ENCODE measurements at places on chromosomes 3 and 15.

DNA sequence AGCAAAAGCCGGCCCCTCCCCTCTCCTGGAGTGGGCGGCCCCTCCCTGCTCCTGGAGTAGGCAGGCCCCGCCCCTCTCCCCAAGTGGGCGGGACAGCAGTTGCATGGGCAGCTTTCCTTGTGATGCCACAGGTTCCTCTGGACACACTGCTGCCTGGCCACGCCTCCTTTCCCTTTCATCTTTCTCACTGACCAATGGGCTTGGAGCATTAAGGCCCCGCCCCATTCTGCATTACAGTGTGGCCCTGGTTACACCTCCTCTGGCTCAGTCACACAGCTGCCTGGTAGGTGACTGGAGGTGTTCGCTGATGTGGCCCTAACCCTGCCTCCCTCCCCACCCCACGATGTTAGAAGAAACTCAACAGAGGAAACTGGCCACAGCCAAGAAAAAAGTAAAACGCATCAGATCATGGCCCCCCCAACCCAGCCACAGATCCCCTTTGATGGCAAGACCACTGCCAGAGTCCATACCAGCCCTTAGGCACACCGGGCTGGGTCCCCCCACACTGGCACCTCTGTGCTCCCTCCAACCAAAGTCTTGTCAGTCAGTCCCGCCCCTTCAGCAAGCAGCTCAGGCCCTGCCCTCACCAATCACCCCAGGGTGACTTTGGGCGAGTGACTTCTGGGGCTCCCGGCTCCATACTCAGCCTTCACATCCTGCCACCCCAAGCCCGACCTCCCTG, 84.3 kb downstream of the ADAMTS7 start:
- DNase-seq: peak; percentile 95

- no peak for DNase-seq
Measured at GRCh38 chr15:94745371-94745770, 514.0 kb downstream of the MCTP2 start.

- no peak for DNase-seq
Measured at GRCh38 chr3:56145410-56145809, 322.9 kb downstream of the ERC2 start.

DNA sequence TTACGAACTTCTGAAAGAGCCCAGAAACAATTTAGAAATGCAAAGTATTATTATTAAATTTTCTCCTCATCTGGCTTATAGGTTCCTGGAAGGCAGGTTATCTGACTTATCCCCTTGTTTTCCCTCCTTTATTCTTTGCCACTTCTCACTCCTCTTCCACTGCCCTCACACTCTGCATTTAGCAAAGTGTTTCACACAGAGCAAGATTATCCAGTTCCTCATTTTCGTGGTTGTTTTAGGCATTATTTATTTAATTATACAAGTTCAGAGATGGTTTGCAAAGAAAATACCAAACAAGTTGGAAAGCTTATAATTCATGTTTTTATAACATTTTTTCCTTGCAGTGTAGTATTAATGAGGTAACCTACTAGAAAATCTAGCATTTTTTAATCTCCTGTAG, 544.9 kb downstream of the NSUN3 start:
- DNase-seq: no peak

DNA sequence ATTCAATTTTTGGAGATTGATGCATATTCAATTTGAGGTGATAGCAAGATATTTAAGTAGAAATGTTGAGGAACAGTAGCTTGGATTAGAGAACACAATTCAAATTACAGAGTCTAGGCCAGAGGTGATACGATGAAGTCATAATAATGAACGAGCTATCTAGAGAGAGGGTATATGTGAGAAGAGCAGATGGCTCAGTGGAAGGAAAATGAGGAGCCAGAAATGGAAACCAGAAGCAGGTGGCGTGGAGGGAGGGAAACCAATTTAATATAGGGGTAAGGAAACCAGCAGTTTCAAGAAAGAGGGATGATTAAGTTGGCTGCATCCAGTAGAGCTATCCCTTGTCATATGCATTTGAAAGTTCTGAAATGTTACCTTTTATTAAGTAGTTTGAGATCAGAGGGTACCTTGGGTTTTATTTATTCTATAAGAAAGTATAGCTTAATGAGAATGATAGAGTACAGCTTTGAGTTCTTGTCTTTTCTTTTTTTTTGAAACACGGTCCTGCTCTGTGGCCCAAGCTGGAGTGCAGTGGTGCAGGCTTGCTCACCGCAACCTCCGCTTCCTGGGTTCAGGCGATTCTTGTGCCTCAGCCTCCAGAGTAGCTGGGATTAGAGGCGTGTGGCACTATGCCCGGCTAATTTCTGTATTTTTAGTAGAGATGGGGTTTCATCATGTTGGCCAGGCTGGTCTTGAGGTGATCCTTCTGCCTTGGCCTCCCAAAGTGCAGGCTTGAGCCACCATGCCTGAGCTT, 22.1 kb downstream of the NCK1 start:
- DNase-seq: peak; percentile 53

- DNase-seq: no peak
Measured at GRCh38 chr3:99817047-99817436, 620 bp upstream of the CMSS1 start.

GRCh38 chr15:78272776-78273175, 8.4 kb downstream of the DNAJA4 start:
- DNase-seq: no peak

GRCh38 chr3:62696011-62696410, 179.2 kb downstream of the CADPS start:
- DNase-seq: no peak

- no peak for DNase-seq
Measured at GRCh38 chr3:194431554-194431953, 32.5 kb upstream of the GP5 start.

DNA sequence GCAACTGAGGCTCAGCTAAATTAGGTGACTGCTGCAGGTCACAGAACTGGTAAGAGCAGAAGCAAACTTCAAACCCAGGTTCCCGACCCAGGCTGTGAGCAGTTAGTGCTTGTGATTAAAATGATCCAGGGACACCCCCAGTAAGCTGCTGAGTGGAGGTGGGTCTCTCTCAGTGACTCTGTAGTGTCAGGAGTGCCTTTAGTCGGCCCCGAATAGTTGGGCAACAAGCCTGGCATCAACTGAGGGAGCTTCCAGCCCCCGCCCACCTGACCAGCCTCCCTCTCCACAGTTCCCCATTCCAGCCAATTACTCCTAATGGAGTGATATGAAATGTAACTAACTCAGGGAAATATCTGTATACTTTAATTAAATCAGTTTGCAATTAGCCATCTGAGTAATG, 168.0 kb upstream of the SMAD3 start:
- DNase-seq: no peak

- no peak for DNase-seq
Measured at GRCh38 chr3:99846477-99847160, 29.0 kb downstream of the CMSS1 start.

DNA sequence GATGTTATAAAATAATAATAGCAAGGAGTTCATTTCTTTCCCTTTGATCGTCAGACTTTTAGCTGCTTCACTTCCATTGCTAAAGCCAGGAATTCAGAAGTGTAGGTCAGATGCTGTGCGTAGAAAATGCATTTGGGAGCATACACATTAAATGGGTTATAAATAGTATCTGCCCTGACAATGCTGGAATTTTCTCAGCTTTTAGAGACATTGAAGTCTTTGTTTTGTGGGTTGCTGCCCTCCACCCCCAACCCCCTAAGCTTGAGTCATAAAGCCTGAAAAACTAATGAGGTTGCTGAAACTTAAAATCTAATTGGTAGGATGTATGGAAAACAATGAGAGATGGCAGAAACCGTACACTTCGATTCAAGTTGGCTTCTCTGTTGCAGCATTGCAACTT, 81.9 kb downstream of the MITF start:
- DNase-seq: no peak

DNA sequence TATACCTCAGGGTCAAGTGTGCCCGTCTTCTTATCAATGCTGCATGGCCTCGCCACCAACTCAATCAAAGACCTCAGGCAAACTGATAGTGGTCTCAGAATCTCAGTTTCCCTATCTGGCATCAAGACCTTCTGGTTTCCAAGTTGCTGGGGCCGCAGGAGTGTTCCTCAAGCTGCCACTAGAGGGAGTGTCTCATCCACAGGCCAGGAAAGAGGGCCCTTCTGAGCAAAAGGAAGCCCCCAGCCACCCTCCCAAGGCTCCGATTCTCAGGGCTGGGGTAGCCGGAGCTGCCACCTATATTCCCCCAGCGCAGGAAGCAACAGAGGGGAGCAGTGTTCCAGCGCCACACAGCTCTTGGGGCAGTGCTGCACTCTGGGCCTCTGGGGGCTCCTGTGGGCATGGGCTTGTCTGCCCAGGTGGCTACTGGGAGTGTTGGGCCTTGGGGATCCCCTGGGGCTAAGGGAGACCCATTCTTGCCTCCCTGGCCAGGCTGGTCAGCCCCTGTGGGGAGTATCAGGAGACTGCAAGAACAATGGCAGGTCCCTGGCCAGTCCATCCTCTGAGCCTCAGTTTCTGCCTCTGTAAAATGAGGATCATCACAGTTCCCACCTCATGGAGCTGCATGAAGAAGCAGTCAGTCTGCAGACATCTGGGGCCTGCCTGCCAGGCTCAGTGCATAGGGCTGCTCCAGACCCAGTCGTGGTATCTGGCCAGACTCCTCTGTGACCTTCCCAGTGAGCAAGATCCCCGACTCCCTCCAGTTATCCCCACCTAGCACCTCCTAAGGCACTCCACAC, 23.4 kb upstream of the SEC13 start:
- peak; percentile 75 for DNase-seq

- DNase-seq: no peak
Measured at GRCh38 chr3:24846286-24846860, 351.7 kb upstream of the THRB start.

DNA sequence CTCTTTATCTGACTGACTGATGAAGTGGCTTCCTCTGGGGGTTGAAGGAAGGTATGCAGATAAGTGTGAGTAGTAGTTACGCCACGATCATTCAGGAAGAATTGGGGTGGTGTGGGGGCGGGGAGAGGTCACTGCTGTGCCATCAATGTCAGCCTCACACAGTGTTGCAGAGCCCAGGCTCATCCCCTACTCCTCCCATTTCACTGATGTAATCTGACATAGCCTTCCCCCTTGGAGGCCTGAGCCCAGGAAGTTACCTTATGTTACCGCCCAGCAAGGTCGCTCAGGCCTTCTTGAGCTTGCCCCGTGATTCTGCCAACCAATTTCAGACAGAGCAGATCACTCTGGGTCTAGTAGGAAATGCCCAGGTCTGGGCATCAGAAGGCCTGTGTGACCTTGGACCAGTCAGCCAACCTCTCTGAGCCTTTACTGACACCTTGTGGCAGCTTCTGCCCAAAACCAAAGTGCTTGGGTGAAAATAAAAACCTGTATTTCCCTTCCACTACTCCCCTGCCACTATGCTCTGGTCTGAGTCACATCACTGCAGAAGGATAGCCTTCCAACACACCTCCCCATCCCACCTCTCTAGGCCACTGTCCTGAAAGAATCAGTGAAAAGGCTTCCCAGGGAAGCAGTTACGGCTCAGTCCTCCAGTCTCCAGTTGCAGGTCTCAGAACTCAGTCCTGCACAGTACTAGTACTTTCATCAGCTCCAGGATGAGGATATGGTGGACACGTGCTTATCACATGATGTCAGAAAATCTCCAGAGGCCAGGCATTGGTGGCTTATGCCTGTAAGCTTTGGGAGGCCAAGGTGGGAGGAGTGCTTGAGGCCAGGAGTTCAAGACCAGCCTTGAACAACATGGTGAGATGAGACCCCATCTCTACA, 28.1 kb upstream of the INSYN1 start:
- peak; percentile 43 for DNase-seq

DNA sequence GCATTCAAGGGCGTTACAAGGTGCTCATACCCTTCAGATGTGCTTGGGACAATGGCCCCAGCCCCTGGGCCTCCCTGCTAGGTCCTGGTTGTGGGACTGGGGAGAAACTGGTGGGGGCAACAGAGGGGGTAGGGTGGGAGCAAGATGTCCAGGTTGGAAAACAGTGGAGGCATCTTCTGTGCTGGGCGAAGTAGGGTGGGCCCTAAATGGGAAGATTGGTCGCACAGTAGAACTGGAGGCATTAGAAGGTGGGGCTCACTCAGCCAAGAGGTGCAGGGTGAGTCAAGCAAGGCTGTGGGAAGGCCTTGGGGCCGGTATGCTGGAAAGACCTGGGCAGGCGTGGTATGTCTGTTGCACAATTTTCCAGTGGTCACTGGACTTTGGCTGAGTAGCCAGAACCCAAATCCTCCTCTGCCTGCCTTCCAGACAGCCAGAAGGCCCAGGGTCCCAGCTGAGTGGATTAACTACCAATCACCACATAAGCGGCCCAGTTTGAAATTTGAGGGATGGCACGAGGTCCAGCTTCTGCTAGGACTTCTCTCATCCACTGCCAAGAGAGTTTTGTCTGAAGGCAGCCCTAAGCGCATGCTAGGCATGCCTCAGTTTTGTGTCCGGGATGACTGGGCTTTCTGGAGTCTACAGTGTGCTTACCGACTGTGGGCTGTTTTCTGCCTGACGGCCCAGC, 74.5 kb downstream of the LSM3 start:
- DNase-seq: no peak

- no peak for DNase-seq
Measured at GRCh38 chr3:157913741-157914150, 192.5 kb downstream of the SHOX2 start.

DNA sequence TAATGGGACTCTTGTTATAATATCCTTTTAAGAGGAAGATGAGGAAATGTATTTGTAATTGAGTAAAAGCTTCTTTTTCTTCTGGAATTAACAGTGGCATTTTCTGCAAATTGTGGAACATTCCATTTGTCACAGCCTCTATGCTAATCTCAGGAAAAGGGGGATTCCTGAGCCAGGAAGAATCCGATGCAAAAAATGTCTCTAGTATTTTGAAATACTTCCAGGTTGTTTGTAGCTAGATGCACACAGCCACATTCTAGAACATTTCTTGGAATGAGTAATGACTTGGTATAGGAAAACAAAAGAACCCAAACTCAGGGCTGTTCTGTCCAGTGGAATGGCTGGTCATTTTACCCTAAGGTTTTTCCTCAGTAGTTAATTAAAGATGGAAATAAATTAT, 98.5 kb upstream of the SLC2A2 start:
- DNase-seq: no peak

GRCh38 chr15:40112789-40113188, 4.1 kb upstream of the BMF start:
- DNase-seq: no peak

- DNase-seq: no peak
Measured at GRCh38 chr15:71008250-71008870, 106.9 kb upstream of the THSD4 start.

DNA sequence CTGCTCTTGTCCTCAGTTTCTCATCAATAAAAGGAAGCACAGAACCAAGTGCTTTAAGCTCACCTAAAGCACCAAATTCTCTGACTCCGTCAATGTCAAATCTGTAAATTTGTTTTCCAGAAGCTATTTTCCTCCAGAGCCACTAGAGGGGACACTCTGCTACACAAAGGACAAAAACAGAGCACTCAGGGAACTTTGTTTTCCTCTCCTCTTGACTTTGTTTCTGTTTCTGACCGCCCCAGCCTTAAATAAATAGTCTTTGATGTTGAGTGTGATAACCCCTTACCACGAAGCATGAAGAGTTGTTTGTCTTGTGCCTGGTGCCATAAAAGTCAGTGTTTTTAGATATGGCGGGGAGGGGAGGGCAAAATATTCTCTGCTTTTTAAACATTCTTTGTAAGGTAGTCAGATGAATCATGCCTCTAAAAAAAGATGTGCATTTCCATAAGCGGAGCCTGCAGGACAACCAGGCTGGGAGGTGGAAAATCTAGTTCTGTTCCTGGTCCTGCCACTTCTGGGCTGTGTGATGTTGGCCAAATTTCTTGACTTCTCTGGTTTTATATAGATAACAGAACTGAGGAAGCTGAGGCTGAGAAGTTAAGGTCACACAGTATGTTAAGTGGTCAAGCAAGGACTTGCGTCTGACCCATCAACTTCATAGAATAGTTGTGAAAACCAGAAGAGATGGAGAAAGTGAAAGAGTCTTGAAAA, 7.3 kb upstream of the ZBTB38 start:
- DNase-seq: peak; percentile 71

- DNase-seq: no peak
Measured at GRCh38 chr15:49742381-49742780, 121.5 kb downstream of the DTWD1 start.
